ENCODE measurements at places on chromosomes 4 and X.

- no peak for DNase-seq
Measured at GRCh38 chrX:23263892-23264291, 70.8 kb upstream of the PTCHD1 start.

- no peak for DNase-seq
Measured at GRCh38 chr4:55435141-55435841, 39.5 kb downstream of the TMEM165 start.

DNA sequence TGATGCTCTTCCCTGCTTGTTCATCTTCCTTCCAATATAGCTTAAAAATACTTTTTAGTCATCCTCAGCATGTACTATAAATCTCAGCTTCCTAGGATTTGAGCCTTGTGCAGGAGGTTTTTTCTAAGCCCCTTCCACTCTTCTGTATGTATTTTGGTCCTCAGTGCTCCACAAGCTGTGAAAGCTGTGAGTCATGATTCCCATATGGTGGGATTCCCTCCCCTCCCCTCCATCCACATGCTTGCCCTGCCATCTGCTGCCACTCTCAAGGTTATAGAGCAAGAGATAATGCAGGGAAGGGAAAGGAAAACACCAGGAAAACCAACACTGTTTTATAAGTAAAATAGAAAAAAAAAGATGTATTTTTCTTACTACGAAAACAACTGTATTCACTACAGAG lies 58.5 kb upstream of the AP1S2 start:
- no peak for DNase-seq

- DNase-seq = no peak
Measured at GRCh38 chr4:172149329-172149728, 336.1 kb downstream of the GALNTL6 start.

- DNase-seq = peak; percentile 17
Measured at GRCh38 chr4:47032405-47033106, 1.2 kb downstream of the GABRB1 start.

DNA sequence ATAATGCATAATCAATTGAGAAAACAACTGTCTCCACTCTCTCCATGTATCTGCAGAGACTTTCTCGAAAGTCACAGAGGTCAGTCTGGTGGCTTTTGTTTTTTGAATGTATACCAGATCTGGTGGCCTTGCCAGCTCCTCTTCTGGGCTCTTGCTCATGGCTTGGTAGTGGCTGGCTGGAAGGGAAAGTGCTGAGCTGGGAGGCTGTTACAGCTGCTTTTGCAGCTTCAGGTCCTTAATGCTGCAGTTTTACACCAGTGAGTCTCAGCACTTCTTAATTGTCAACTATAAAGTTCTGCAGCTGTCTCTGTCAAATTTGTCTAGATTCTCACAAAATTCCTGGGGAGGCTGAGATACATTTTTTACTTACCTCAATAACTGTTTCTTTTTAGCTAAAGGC lies 390.0 kb downstream of the GRXCR1 start:
- no peak for DNase-seq

DNA sequence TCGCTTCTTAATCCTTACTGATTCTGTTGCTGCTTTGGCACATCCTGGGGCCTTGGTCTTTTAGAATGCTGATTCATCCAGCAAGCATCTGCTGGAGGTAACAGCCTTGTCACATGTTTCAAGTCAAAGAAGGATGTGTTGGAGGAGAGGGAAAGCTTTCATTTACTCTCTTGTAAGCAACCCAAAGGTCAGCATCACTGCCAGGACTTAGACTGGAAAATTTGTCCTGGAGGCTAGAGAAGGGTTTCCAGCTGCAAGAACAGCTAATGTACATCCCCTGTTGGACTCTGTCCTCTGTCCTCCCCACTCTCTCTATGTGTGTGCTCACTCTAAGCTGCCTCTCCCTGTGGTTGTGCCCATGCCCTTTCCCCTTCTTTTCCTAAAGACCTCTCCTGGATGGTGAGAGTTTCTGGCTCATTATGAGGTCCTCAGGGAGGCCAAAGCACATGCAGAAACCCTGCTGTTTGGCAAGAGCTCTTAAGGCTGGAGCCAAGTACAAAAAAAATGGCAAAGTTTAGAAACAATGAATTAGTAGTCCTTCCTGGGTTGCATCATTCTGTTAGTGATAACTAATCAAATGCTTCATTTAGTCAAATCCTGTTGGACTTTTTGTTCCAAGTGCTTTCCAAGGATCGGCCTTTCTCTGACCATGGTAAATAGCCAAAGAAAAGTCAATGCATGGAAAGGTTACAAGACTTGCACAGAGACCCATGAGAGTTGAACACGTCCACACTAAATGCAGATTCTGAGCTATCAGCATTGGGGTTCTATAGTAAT lies 13.4 kb upstream of the SRPX start:
- DNase-seq = no peak

DNA sequence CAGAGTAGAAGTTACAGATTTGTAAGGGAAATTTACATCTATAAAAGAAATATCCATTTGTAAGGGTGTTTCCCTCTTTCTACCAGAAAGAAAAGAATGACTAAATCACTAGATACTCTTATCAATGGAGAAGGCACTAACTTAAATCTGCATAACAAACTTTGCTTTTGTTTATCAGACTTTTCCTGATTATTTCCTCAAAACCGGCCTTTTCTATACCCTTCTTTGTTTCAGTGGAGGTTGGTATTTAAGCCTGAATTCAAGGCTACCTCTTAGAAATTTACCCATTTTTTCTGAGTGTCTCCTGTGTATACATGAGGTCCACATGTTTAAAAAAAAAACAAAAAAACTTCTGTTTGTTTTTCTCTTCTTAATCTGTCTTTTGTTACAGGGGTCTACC lies 80.4 kb upstream of the GRPR start:
- DNase-seq = no peak

GRCh38 chr4:25075129-25075528 lies 44.4 kb upstream of the LGI2 start:
- no peak for DNase-seq

DNA sequence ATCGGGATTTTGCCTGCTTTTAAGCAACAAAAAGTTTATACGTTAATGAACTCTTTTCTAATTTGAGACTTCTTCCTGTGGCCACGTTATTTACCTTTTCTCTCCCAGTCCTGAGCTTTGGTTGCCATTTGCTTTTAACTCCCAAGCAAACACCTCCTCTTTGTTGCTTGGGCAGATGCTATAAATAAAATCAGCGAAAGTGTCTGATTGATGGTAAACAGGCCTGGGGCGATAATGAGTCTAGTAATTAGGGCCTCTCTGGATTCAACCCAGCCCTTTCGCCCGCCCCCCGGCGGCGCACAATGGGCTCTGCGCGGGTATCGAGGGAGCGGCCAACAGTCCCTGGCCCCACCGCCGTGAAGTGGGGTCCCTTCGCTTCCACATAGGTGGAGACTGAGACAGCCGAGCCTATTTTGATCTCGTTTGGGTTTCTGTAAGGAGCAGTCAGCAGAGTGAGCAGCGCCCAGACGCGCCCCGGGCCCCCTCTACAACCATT lies 790 bp downstream of the CLGN start:
- no peak for DNase-seq

DNA sequence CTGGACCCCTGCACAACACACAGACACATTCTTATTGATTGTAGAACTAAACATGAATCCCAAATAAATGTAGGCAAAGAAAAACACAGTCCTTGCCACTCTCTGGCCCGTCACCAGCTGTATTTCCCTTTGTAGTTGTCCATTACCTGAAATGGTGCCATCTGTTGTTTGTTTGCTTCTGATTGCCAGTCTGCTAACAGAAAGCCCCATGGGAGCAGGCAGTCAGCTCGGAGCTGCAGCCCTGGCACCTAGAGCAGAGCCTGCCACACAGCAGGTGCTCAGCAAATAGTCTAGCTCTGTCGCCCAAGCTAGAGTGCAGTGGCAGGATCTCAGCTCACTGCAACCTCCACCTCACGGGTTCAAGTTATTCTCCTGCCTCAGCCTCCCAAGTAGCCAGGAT lies 28.9 kb downstream of the CPLX1 start:
- DNase-seq = no peak

DNA sequence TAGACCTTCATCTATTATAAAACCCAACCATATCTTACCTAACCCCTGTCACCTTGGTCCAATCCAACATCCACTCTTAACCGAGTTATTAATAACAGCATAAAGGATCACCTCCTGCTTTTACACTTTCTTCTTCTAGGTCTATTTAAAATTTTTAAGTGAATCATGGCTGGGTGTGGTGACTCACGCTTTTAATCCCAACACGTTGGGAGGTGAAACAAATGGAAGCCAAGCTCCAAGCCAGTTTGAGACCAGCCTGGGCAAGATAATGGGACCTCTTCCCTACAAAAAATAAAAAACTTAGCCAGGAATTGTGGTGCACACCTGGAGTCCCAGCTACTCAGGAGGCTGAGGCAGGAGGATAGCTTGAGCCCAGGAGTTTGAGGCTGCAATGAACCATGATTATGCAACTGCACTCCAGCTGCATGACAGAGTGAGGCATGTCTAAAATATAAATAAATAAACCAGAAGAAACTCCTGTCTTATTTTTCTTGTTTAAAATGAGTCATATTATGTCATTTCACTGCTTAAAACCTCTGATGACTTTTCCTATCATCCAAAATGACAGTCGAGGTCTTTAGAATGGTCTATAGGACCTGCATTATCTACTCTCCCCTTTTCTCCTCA lies 188.4 kb downstream of the GASK1B start:
- no peak for DNase-seq

DNA sequence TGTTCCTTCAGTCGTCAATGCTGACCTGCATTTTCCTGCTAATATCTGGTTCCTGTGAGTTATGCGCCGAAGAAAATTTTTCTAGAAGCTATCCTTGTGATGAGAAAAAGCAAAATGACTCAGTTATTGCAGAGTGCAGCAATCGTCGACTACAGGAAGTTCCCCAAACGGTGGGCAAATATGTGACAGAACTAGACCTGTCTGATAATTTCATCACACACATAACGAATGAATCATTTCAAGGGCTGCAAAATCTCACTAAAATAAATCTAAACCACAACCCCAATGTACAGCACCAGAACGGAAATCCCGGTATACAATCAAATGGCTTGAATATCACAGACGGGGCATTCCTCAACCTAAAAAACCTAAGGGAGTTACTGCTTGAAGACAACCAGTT lies 12.6 kb downstream of the TLR8 start:
- no peak for DNase-seq

- DNase-seq = no peak
Measured at GRCh38 chrX:130575831-130576389, 174.1 kb downstream of the RBMX2 start.
